ENCODE measurements at places on chromosomes 16 and 17.

DNA sequence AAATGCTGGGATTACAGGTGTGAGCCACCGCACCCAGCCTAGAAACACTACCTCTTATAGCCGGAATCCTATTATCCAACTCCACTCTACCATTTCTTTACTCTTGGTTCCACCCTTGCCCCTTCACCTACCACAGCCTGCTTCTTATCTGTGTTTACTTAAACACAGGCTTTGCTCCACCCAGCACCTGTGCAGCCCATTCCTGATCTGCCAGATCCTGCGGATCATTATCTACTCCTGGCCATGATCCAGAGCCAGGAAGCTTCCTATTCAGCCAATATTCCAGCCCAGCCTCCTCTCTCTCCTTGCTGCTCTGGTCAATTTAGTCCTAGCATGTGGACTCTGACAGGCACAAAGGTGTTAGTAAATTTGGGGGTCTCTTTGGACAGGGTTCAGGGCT lies 98.8 kb upstream of the MED13 start:
- DNase-seq = no peak

DNA sequence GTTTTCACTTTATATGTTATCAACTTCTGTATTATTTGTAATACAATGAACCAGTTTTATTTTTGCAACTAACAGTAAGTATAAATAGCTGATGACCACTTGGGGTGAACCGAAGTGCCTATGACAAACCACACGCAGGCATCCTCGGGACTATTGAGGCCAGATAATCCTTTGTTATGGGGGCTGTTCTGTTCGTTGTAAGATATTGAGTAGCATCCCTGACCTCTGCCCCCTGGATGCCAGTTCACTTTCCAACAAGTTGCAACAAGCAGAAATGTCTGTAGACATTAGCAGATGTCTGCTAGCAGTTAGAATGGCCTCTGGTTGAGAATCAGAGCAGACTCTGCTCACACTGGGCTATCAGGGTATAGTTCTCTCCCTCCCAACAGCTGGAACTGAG lies 277.0 kb downstream of the WWOX start:
- no peak for DNase-seq

DNA sequence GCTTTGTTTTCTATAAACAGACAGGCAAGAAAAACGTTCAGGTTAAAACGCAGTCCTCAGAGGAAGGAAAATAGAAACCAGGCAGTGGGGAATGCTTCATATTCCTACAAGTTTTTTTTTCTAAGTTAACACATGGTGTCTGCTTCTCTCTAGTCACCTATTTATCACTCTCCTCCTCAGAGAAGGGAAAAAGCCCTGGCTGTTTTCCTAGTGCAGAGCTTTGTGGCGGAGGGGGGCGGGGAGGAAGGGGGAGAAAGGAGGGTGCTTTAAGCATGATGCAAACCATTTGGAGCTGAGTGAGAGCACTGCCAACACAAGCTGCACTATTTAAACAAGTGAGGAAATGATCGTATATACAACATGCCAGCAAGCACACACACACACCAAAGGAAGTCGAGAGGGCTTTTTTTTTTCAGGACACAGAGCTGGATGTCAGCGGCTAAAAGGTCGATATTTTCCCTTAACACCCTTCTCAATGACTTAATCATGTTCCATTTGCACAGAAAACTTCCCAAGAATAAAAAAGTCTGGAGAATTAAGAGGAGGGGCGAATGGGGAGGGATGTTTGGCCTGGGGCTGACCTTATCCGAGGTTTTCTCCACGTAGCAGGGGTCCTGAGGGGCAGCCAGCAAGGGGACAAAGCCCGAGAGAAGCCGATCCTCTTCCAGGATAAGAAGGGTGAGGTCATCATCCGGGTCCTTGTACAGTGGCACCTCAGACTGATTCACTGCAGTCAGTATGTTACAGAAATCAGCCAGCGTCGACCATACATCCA lies 117.4 kb downstream of the HIC1 start:
- no peak for DNase-seq

- no peak for DNase-seq
Measured at GRCh38 chr17:4326608-4327007, 39.9 kb downstream of the UBE2G1 start.

Data from stimulated activated CD8-positive, alpha-beta memory T cell treated with anti-CD3 and anti-CD28 coated beads, Interleukin-2, amount 100 ng/mL, for 1 hour (primary cell).